ENCODE measurements at places on chromosomes 2 and 18. TPM values are rescaled to one million over a fixed set of nuclear protein-coding genes. Genes with fewer than 3 reads are reported as not detected.

Gene VAMP5
- total RNA-seq: 3.4 TPM

Gene NGEF
- 20.7 TPM for total RNA-seq

Gene AQP4
- 1.6 TPM for total RNA-seq

Gene HRH4
- 0.24 TPM for total RNA-seq

Gene UGT1A5
- not detected for total RNA-seq

Gene ALLC
- total RNA-seq: not detected

Gene TRAPPC8
- 45.6 TPM for total RNA-seq

Gene MRPL44
- total RNA-seq: 29.2 TPM

Gene LYG2
- not detected for total RNA-seq
